B cell (primary cell): ENCODE measurements at places on chromosomes 7 and 10. TPM values are rescaled to one million over a fixed set of nuclear protein-coding genes. Genes with fewer than 3 reads are reported as not detected.

Gene TBX20
- 0.25 TPM in 1 of 2 replicates, not detected in the other for total RNA-seq

Gene CPA2
- not detected in 2 replicates for total RNA-seq

Gene FAM241B
- total RNA-seq = 0.54 and 1.1 TPM in 2 replicates

Gene WDFY4
- total RNA-seq = 560 and 570 TPM in 2 replicates

Gene CDNF
- 1.4 and 1.6 TPM in 2 replicates for total RNA-seq

Gene GARIN1A
- 2.2 and 2.4 TPM in 2 replicates for total RNA-seq

- H3K27me3 ChIP-seq = no peaks in the 10 kb centered on the region
- no peaks in the 10 kb centered on the region for H3K36me3 ChIP-seq
- no peak overlapping the region for H3K27ac ChIP-seq
These were observed 11.6 kb downstream of the MLXIPL start for GRCh38 chr7:73612598-73613269.

- H3K36me3 ChIP-seq = no peaks in the 10 kb centered on the region
- DNase-seq = no peak
- no peaks in the 10 kb centered on the region for H3K27me3 ChIP-seq
These were observed 135.2 kb upstream of the ADO start for GRCh38 chr10:62669341-62669740.

- H3K4me3 ChIP-seq = no peak overlapping the region
- no peaks in the 10 kb centered on the region for H3K27me3 ChIP-seq
- no peak overlapping the region for H3K27ac ChIP-seq
- no peaks in the 10 kb centered on the region for H3K4me1 ChIP-seq
- no peak for DNase-seq
These were observed 675.6 kb upstream of the POT1 start for GRCh38 chr7:125605241-125605640.

GRCh38 chr10:33889371-33889770 is 554.9 kb upstream of the NRP1 start:
- no peak for DNase-seq
- H3K4me1 ChIP-seq = no peaks in the 10 kb centered on the region
- no peak overlapping the region for H3K4me3 ChIP-seq
- H3K27ac ChIP-seq = no peak overlapping the region
- no peaks in the 10 kb centered on the region for H3K36me3 ChIP-seq

DNA sequence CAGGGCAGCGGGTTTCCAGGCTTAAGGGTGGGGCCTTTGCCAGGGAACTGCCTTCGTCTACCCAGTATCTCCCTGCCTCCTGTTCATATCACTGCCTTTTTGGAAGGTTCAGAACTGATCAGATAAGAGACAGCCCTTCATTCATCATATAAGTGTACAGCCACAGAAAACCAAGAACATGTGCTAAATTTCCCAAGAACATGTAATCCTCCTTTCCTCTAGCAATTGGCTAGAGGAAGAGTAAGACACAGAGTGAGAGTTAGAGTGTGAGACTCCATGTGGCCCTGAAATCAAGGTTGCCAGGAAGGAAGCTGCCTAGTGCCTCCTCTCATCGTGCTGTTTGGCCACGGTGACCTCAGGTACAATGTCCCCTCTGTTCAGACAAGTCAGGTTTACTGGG is 770.9 kb downstream of the TNS3 start:
- H3K27ac ChIP-seq = no peak overlapping the region
- no peaks in the 10 kb centered on the region for H3K36me3 ChIP-seq
- no peaks in the 10 kb centered on the region for H3K27me3 ChIP-seq
- DNase-seq = no peak

GRCh38 chr10:124152139-124153022 is 59.0 kb upstream of the CHST15 start:
- H3K4me1 ChIP-seq = peaks cover 30% of the 10 kb centered on the region
- H3K4me3 ChIP-seq = no peak overlapping the region
- no peaks in the 10 kb centered on the region for H3K36me3 ChIP-seq

GRCh38 chr10:28177944-28178637 is 124.8 kb downstream of the MPP7 start:
- peak overlapping the region; percentile 12 for H3K27ac ChIP-seq
- no peak overlapping the region for H3K4me3 ChIP-seq
- H3K36me3 ChIP-seq = no peaks in the 10 kb centered on the region
- peaks cover 7% of the 10 kb centered on the region for H3K4me1 ChIP-seq

GRCh38 chr7:104328970-104329825 is 795 bp downstream of the LHFPL3 start:
- H3K4me3 ChIP-seq = no peak overlapping the region
- no peaks in the 10 kb centered on the region for H3K36me3 ChIP-seq

GRCh38 chr10:70197235-70197945 is 27.1 kb upstream of the SAR1A start:
- no peak overlapping the region for H3K27ac ChIP-seq
- H3K4me1 ChIP-seq = no peaks in the 10 kb centered on the region
- H3K27me3 ChIP-seq = no peaks in the 10 kb centered on the region
- no peak overlapping the region for H3K4me3 ChIP-seq
- DNase-seq = no peak
- H3K36me3 ChIP-seq = peaks cover 4% of the 10 kb centered on the region

- no peaks in the 10 kb centered on the region for H3K36me3 ChIP-seq
- no peak for DNase-seq
- no peaks in the 10 kb centered on the region for H3K27me3 ChIP-seq
- H3K4me1 ChIP-seq = peaks cover 5% of the 10 kb centered on the region
- no peak overlapping the region for H3K4me3 ChIP-seq
- no peak overlapping the region for H3K27ac ChIP-seq
These were observed 699.1 kb downstream of the SUGCT start for GRCh38 chr7:40833888-40834234.
